ENCODE measurements at places on chromosomes 6 and 20. TPM values are rescaled to one million over a fixed set of nuclear protein-coding genes. Genes with fewer than 3 reads are reported as not detected.

The ADGRF5 gene
- 10.1 TPM for total RNA-seq

The PFDN4 gene
- 22.2 TPM for total RNA-seq

The BCAS4 gene
- 8.2 TPM for total RNA-seq

The CASS4 gene
- 2.0 TPM for total RNA-seq

The NOL4L gene
- 53.0 TPM for total RNA-seq

The TRIM31 gene
- total RNA-seq: 3.1 TPM

The COL9A1 gene
- total RNA-seq: 0.09 TPM

The GJA1 gene
- total RNA-seq: 109 TPM

The CRISP3 gene
- total RNA-seq: 7.5 TPM

The LINC00237 gene
- not detected for total RNA-seq
